Adrenal gland (tissue), 19 donors: ENCODE measurements at places on chromosomes 5 and 9. TPM values are rescaled to one million over a fixed set of nuclear protein-coding genes. Genes with fewer than 3 reads are reported as not detected.

ASTN2 gene
- polyA plus RNA-seq, result 4.0 TPM

ASPN gene
- 2.8 TPM for polyA plus RNA-seq

TEX48 gene
- not detected for polyA plus RNA-seq

PCDHGC5 gene
- 0.10 TPM for polyA plus RNA-seq

C7 gene
- polyA plus RNA-seq, result 740 TPM

C8G gene
- 3.3 TPM for polyA plus RNA-seq

STXBP1 gene
- 61.6 TPM for polyA plus RNA-seq

DNA sequence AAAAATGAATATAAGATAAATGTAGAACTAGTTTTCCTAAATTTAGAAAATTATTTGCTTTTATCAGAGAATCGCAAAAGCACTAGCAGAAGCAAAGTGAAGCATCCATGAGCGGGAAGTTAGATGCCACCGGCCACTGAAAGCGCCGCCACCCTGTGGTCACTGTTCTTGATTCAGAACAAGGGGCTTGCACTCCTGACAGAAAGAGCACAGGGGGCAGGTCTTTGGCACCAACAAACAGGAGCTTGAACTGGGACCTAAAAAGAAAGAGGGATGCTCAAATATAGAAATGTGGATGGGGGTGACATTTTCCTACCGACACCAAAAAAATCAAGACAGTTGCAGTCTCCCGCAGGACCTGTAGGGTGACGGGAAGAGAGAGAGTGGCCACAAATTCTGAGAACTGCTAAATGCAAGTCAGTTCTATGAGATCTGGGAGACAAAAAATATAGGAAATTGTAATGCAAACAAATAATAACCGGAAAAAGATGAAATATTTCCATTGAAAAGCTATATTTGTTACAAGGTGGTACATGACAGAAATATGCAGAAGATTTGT is 144.3 kb downstream of the CDH12 start:
- no peak overlapping the region for H3K27ac ChIP-seq
- H3K27me3 ChIP-seq, result no peaks in the 10 kb centered on the region
- DNase-seq, result no peak

DNA sequence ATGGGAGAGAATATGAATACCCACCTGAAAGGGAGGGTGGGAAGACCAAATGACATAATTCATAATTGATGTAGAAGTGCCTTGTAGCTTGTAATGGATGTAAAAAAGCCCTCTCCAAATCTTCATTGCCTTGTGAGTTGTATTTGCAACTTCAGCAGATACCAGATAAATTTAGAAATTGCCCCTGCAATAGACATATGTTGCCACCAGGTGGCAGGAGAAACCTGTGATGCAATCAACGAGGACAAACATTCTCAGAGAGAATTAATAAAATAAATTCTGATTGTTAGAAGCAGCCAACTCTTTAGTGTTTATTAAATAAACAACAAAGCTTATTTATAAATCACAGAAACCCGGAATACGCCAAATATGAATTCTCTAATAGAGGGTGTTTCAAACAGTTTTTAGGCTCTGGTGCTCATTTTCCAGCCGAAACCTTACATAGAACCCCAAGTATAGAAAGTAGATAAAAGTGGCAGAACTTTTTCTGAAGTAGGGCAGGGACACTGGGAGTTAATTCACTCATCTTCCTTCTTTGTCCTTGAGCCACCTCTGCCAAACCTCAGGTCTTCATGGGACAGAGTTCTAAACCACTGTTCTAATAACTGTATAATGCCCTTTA is 147.8 kb downstream of the TMEM38B start:
- no peaks in the 10 kb centered on the region for H3K36me3 ChIP-seq
- no peaks in the 10 kb centered on the region for H3K27me3 ChIP-seq
- H3K4me3 ChIP-seq, result no peak overlapping the region
- no peak overlapping the region for H3K27ac ChIP-seq

- H3K27me3 ChIP-seq, result no peaks in the 10 kb centered on the region
- no peaks in the 10 kb centered on the region for H3K4me1 ChIP-seq
- no peak overlapping the region for H3K27ac ChIP-seq
- H3K4me3 ChIP-seq, result no peak overlapping the region
- peak; percentile 22 for DNase-seq
Measured at GRCh38 chr5:1516615-1517601, 6.9 kb downstream of the LPCAT1 start.

DNA sequence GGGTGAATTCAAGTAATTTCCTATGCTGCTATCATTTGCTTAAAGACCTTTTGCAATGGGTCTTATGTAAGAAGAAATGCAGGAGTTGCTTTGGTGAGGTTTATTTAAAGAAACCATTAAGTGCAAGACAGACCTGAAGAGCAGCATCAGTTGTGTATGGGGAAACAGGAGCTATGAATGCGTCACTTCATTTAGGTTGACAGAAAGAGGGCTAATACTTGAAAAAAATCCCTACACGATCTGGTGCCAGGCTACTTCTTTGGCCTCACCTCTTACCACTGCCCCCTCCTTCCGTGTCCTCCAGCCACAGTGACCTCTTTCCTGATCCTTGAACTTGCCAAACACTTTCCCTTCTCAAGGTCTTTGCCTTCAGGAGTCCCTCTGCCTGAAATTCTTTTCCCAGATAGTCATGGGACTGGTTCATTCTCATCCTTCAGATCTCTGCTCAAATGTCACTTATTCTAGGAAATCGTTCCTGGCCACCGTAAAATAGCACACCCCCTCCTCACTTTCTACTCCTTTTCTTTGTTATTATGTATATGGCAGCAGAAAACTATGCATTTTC is 1.4 kb upstream of the JAK2 start:
- H3K36me3 ChIP-seq, result no peaks in the 10 kb centered on the region
- peaks cover 35% of the 10 kb centered on the region for H3K4me1 ChIP-seq
- H3K27me3 ChIP-seq, result no peaks in the 10 kb centered on the region
- H3K4me3 ChIP-seq, result no peak overlapping the region

DNA sequence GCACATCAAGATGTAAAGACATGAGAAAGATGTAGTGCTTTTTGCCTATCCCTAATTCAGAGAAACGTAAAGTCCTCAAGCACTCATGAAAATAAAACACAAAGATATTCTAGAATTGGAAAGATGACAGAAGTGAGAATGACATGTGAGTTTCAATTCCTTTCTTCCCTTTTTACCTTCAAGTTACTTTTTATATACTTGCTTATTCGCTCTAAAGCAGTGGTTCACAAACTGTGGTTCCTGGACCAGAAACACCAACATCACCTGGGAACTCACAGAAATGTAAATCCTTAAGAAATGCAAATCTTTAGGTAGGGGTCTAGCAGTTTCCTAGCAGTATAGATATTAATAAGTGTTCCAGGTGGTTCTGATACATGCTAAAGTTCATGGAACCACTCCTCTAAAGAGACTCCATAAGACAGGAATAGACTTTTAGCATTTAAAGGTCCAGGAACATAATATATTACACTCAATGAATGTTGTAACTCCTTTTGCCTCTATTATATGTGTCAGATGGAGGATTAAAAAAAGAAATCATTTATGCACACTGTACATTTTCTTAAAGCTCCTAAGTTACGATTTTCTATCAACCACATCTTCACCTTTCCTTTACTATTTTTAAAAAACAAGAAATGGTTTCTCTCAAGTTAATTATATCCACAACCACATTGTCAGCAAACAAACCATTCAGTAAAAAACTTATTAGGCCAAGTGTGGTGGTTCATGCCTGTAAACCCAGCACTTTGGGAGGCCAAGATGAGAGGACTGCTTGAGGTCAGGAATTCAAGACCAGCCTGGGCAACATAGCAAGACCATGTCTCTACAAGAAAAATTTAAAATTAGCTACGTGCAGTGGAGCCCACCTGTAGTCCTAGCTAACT is 39.9 kb downstream of the ERP44 start:
- H3K36me3 ChIP-seq, result peaks cover 3% of the 10 kb centered on the region
- peaks cover 11% of the 10 kb centered on the region for H3K4me1 ChIP-seq
- H3K27ac ChIP-seq, result no peak overlapping the region
- DNase-seq, result no peak
- no peak overlapping the region for H3K4me3 ChIP-seq

GRCh38 chr9:113563826-113564497 is 100.4 kb downstream of the RGS3 start:
- DNase-seq, result no peak
- H3K27me3 ChIP-seq, result no peaks in the 10 kb centered on the region
- no peaks in the 10 kb centered on the region for H3K36me3 ChIP-seq

- peaks cover 33% of the 10 kb centered on the region for H3K4me1 ChIP-seq
- H3K4me3 ChIP-seq, result no peak overlapping the region
- H3K36me3 ChIP-seq, result no peaks in the 10 kb centered on the region
- no peak overlapping the region for H3K27ac ChIP-seq
- H3K27me3 ChIP-seq, result no peaks in the 10 kb centered on the region
Measured at GRCh38 chr5:132487841-132488555, 2.6 kb downstream of the IRF1 start.

DNA sequence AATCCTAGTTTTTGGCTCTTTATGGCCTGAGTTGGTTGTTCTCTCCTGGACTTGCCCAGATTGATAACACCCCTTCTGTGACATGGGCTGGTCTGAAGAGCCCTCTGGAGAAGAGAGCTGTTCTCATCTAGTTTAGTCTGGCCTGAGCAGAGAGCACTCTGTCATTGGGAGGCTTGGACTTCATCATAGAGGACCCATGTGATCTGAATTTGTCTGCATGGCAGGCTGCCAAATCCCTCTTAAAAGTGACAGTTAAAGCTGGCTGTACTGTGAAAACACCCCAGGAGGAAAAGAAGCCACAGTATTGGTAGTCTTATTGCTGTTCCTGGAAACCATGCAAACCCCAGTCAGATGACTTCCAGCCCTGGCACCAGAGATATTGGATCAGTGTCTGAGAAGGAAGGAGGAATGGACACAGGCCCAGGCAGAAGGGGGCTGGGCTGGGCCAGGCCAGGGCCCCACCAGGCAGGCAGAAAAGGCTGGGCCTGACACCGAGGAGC is 3.7 kb upstream of the WDR31 start:
- peak overlapping the region; percentile 81 for H3K27ac ChIP-seq
- H3K36me3 ChIP-seq, result no peaks in the 10 kb centered on the region
- no peak overlapping the region for H3K4me3 ChIP-seq
- peaks cover 17% of the 10 kb centered on the region for H3K4me1 ChIP-seq
- DNase-seq, result peak; percentile 85

GRCh38 chr5:145141534-145141933 is 693.6 kb downstream of the PRELID2 start:
- no peak for DNase-seq
- H3K4me1 ChIP-seq, result no peaks in the 10 kb centered on the region
- no peak overlapping the region for H3K4me3 ChIP-seq
- H3K27ac ChIP-seq, result no peak overlapping the region
- no peaks in the 10 kb centered on the region for H3K27me3 ChIP-seq
- H3K36me3 ChIP-seq, result no peaks in the 10 kb centered on the region

DNA sequence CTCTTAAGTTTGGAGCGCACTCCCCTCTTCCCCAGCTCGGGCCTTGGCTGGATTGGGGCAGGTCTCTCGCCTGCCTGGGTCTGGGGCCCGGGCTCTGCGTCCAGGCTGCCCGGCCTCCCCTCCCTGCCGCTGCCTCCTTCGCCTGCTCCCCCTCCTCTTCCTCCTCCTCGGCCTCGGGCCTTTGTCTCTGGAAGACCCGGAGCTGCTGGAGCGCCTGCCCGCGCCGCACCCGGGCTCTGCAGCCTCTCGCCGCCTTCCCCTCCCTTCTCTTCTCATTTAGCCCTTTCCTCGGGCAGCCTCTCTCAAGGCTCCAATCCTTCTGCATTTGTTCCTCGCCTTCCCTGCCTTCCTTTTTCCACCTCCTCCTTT is 218.5 kb downstream of the C9orf50 start:
- no peaks in the 10 kb centered on the region for H3K27me3 ChIP-seq
- H3K27ac ChIP-seq, result no peak overlapping the region
- no peak overlapping the region for H3K4me3 ChIP-seq
- H3K36me3 ChIP-seq, result no peaks in the 10 kb centered on the region
- no peaks in the 10 kb centered on the region for H3K4me1 ChIP-seq

DNA sequence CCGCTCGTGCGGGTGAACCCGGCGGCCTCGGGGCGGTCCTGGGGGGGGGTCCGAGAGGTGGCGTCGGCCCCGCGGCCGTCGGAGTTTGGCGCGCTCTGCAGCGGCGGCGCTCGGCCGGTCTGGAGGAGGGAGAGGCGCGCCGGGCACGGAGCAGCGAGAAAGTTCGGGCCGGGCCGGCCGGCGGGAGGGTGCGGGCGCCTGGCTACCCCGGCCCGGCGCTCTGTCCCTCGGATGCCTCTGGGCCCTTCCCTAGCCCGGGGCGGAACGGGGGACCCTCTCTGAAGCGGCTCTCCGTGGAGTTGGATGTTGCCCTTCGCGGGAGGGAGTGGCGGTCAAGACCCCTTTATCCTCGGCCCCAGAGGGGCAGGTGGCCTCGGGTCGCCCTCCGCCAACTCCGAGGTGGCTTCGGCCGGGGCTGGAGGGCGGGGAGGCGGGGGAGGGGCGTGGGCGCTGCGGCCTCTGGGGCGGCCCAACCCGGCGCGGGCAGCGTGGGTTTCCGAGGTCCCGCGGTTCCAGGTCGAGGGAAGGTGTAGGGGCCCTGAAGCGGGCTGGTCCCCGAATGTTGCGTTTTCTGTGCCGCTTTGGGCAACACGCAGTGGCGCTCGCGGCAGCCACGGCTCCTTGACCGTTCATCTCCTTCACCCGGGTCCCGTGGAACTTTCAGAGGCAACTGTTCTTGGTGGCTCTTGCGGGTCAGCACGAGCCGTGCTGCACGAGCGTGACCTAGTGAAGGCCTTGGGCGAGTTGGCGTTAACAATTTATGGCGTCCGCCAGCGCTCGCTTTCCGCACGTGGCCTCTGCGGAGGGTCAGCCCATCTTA is 290.5 kb downstream of the DOCK8 start:
- DNase-seq, result peak; percentile 37
- no peaks in the 10 kb centered on the region for H3K36me3 ChIP-seq
- peak overlapping the region; percentile 92 for H3K27ac ChIP-seq
- no peak overlapping the region for H3K4me3 ChIP-seq

DNA sequence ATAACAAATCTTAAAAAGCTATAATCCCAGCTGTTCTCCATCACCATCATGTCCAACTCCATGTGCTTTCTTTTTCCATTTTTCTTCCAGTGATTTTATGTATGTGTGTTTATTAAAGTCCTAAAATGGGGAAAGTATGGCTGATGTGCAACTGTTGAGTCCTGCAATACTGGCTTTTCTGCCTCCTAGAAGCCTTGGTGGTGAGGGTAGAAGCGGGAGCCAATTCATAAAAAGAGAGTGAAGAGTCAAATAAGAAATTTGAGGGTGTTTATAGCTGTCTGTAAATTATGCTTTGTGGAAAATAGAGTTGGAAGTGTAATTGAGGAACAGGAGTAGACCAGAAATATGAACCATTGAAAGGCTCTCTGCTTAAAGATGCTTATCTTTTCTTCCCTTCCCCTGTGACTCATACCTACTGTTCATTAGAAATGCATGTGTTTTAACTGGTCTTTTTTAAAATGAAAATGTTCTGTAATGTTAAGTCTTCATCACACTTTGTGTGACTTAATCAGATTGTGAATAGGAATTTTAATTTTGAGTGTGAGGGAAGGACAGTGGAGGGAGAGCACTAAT is 80.1 kb downstream of the ZCCHC7 start:
- no peak overlapping the region for H3K27ac ChIP-seq
- peaks cover 20% of the 10 kb centered on the region for H3K4me1 ChIP-seq
- H3K27me3 ChIP-seq, result no peaks in the 10 kb centered on the region
- H3K36me3 ChIP-seq, result no peaks in the 10 kb centered on the region
- DNase-seq, result no peak
